ENCODE measurements at places on chromosomes 11 and 22.

DNA sequence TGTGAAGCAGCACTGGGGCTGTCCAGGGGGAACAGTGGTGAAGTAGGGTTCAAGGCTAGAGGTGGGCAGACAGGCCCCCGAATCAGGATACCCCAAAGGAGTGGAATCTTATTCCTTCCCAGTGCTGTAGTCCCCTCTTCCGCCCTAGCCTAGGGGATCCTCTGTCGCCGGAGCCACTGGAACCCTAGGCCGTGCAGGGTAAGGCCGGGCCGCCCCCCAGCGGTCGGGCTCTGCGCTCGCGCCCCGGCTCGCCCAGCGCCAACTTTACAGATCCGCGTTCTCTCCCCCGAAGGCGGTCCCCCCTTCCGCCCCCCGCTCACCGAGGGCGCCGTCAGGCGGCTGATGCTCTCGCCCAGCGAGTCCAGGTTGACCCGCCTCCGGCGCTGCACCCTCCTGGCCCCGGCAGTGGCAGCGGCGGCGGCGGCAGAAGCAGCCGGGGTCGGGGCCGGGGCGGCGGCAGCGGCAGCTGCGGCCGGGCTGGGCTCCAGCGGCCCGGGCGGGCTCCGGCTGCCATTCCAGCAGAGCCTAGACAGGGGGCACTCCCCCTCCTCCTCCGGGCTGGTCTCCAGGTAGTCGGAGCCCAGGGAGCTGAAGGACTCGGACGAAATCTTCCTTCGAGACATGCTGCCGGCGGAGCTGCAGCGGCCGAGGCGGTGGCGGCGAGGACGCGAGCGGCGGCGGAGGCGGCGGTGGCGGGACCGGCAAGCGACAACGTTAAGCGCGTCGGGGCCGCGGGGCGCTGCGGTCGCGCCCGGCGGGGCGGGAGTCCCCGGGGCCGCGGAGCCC is 650 bp downstream of the GUCY1A2 start:
- peak; percentile 33 for DNase-seq

- DNase-seq = no peak
These were observed 26.0 kb downstream of the TSPAN18 start for GRCh38 chr11:44752713-44753112.

- peak; percentile 27 for DNase-seq
These were observed 23.1 kb downstream of the PTPN5 start for GRCh38 chr11:18768472-18768901.

DNA sequence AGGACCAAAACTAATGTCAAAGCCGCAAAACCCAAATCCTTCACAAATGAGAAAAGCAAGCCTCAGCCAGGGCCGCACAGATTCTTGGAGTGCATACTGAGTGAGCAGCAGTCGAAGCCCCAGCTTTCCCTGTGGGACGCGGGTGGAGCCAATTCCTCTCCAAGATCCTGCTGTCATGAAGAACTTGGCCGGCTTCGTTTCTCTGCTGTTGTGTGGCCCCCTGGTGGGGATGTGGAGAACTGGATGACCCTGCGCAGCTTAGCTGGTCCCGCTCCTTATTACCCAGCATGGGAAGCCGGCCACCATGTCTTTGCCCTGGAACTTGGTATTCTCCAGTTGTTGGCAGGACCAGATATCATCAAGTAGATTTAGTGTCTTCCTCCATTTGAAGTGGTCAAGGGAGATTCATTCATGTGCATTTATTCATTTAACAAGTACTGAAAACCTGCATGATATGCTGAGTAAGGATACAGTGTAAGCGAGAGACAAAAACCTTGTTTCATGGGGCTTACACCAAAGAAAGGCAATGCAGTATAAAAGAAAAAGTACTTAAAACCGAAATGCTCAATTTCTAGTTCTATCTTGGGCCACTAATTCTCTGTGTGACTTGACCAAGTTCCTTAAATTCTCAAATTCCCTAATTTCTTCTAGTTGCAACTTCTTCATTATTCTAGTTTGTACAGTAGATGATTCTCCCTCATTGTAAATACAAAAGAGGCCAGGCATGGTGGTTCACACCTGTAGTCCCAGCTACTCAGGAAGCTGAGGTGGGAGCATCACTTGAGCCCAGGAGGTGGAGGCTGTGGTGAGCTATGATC is 56.7 kb upstream of the CRTAM start:
- DNase-seq = peak; percentile 86

GRCh38 chr22:42353883-42354727 is 78.1 kb downstream of the NFAM1 start:
- DNase-seq = no peak

GRCh38 chr22:49426618-49427266 is 400.9 kb downstream of the BRD1 start:
- DNase-seq = no peak

DNA sequence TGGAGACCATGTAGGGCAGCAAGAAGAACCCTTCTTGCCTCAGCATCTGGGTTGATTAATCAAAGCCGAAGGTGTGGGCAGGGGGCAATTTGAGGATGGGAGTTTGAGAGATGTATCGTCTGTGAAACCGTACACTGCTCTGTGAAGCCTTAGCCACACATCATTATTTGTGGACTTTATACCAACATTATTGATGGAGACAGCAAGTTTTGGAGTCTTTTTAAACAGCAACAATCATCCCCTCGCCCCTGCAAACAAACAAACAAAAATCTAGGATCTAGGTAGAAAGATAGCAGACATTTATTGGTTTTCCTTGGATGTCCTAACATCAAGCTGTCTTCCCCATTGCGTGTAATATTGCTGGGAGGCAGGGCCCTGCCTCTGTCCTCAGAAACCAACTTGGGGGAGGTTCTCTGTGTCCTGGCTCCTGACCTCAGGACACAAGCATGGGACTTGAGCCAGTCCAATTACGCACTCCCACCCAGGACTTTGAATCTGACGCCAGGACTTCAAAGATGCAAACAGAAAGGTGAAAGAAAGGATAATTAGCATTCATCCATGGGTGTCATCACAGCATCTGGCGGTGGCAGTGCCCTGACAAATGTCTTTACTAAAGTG is 61.6 kb upstream of the PLET1 start:
- DNase-seq = no peak

DNA sequence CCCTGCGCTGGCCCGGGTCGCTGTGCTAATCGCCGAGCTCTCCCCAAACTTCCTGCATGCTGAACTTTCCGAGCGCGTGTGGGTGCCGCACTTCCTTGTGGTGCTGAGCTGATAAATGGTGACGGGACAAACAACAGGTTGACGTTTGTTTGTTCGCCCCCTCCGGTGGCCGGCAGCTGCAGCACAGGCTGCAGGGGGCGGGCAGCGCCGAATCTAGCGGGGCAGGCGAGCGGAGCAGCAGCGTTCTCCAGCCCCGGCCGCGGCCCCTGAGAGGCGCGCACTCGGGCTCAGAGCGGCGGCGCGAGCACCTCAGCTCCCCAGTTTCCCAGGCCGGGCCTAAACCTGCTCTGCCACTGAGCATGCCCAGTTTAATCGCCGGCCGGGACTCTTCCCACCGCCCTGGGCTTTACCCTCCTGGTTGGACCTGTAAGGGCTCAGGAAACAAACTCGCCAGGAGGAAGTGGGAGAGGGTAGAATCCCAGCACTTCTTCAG is at the start of gene PDGFD:
Gene PDGFD (minus strand): TSS at position 120 of the 493 bp plus-strand sequence.
- peak; percentile 63 for DNase-seq

DNA sequence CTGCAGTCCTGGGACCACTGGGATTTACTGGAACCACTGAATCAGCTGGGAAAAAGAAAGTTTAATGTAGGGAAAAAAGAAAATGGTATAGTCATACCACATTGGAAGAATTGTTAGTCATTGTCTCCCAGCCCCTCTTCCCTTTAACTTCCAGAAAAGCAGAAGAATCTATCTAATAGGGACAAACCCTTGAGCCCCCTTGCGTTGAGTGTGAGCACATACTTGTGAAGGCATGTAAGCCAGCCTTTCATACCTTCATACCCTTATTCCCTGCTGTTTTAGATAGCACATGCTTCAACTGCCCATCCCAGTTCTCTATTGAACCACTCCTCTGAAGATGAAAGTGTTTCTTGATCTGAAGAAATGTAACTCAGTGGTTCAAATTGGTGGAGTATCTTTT is 6.6 kb downstream of the TREH start:
- DNase-seq = no peak

Measured in kidney glomerular epithelial cell (primary cell).